ENCODE measurements at places on chromosomes 3 and 15.

GRCh38 chr3:163476179-163476578, 1602.1 kb downstream of the SI start:
- DNase-seq: peak; percentile 19

DNA sequence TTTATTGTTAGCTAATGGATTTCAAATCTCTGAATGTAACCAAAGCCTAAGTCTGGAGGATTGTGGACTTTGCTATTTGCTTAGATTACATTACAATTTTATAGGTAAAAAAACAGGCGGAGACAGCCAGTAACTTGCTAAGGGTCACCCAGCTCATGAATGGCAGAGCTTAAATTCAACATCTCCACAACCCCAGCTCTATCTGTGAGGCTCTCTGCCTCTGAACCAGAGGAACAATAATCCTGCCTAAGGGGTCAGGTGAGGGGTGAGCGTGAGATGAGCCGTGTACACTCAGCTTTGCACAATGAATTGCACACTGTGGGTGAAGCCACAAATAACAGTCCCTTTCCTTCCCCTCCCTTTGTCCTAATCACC, 69.8 kb upstream of the SPATA12 start:
- DNase-seq: no peak

DNA sequence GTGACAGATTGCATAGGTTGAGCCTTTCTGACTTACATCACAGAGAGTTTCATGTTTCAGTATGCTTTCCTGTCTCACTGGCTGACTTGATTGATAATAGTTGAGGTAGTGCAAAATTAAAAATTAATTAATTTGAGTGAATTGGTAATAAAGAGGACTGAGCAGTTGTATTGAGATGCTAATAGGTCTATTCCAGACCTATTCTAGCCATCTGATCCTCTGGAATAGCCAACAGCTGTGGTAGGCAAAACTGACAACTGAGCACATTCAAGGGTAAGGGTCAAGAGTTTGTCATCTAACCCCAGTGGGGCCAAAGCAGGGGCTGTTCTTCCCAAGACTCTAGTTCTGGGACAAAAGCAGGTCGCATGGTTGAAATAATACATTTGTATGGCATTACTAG, 132.4 kb downstream of the EPHA3 start:
- no peak for DNase-seq

GRCh38 chr15:98076021-98076816, 115.7 kb downstream of the ARRDC4 start:
- no peak for DNase-seq

DNA sequence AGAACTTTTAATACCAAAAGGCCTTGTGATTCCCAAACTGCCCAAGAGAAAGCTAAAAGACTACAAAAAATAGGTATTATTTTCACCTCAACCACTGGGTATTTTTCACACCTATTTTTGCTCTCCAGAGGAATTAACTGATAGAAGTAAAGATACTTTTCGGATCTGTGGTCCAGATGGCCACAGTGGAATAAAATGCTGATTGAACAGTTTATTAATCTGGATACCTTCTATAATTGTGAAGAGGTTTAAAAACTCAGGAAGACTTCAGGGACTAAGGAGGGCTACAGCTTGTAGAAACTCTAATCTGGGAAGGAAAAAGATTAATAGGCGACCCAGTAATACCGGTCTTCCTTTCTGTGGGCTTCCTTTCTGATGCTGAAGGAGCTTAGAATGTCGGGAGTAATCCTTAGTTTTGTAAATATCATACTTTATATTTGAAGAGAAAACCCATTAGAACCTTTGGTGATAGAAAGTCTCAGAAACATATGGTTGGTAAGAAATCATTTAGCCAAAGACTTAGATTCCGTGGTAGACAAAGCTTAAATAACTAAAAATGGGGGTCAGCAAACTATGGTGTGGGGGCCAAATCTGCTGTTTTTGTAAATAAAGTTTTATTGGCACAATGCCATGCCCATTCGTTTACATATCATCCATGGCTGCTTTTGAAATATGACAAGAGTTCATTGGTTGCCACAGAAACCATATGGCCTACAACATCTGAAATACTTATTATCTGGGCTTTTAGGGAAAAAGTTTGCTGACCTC, 47.8 kb downstream of the TTC23 start:
- no peak for DNase-seq

DNA sequence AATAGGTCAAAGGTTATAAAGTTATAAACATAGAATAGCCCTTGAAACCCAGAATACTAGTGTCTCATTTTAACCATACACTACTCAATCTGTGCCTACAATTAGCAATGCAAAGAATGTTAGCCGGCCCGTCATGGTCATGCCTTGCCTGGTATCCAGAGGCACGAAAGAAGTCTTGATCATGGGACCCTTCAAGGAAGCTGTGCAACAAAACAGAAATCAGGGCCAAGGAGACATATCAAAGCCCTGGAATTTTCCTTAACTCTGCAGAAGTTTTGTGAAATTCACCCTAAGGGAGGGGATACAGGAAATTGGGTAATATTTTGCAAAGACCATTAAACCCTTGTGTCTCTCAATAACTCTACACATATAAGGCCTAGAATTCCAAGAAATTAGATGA, 482.4 kb downstream of the ROBO1 start:
- DNase-seq: no peak

Measured in NCI-H1105 (cell line).